ENCODE measurements at places on chromosomes 3 and 15.

GRCh38 chr3:100004931-100005330 lies 109.4 kb downstream of the FILIP1L start:
- DNase-seq = no peak

DNA sequence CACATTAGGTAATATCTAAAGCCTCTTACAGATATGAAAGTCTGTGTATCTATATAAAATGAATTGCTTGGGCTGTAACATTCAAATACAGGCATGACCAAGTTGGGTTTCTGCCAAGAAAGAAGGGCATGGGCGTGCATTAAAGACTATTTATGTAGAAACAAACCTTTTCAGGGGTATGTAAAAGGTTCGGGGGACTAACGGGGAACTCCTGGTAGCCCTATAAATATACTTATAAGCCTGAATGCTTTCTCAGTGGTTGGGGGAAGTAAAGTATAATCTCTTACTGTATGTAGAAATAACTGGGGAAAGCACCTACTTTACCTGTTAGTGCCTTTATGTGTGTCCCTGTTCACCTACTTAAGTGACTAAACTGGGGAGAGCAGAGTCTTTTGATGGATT lies 154.5 kb upstream of the TBL1XR1 start:
- no peak for DNase-seq

DNA sequence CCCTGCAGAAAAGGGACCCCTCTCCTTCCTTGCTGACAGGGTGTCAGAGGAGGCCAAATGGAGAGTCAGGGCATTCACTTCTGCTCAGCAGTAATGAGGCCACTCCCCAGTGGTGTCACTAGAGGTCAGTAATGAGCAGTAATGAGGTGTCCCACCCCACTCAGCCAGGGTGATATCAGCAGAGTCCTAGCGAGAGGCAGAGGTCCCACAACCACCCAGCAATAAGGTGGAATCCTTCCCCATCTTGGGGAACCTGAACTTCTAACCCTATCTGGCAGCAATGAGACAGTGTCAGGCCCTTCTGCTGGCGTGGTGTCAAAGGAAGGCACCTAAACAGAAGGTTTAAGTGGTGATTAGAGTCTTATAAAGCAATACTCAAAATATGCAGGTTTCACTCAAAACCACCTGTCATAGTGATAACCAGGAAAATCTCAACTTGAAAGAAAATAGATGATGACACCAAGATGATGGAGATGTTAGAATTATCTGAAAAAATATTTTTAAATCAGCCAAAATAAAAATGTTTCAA lies 12.9 kb downstream of the OCA2 start:
- DNase-seq = no peak

- peak; percentile 54 for DNase-seq
Observed at GRCh38 chr3:120780977-120781376, 38.4 kb downstream of the GTF2E1 start.

GRCh38 chr15:74628949-74629348 lies 13.3 kb downstream of the CLK3 start:
- DNase-seq = no peak

DNA sequence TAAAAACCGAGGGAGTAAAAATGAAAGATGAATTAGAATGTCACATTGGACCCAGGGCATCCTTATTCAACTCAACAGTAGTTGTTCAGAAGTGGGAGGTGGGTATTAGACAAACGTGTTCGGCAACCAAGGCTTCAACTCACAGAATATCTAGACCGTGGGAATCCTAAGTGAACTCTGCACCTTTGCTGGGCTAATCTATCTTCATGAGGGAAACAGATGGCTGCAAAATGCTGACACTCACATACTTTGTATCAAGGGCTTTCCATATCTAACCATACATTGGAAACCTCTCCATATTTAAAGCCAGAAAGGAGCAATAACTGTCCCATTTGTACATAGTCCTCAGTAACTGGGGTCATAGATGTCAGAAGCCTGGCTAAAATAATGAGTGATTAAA lies 20.9 kb downstream of the PLSCR1 start:
- no peak for DNase-seq

- no peak for DNase-seq
Observed at GRCh38 chr3:34842706-34843480, 796.4 kb upstream of the ARPP21 start.

DNA sequence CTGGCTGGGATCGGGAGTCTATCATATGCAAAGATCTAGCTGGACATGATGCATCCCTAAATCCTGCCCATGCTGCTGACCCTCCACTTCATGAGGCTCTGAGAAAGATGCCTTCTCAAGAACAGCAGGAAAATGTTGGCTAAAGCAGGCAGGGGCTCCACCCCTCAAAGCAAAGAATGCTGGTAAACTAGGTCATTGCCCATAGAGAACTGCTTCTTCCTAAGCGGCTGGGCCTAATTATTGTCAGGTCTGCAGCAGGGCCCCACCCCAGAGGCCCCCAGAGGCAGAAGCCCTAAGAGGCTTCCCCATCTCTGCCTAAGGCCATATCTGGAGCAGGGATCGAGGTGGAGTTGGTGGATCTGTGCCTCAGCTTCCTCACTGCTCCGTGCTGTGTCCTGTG lies 447.4 kb upstream of the PROK2 start:
- no peak for DNase-seq

DNA sequence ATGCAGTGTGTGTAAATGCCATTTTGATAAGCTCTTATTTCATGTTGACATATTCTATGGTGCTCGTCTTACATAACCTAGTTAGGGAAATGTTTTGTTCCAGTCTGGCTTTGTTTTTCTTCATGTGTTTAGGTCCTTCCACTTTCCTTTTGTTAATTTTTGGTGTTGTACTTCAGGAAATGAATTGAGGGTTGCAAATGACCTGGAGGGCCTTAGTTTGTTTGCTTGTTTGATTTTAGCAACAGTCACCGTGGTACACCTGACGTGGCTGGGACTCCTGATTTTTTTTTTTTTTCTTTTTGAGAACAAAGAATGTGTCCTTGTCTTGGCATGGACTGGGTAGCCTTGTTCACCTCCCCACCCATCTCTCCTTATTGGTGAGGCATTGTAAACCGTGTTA lies 114.8 kb downstream of the IGF1R start:
- DNase-seq = no peak

DNA sequence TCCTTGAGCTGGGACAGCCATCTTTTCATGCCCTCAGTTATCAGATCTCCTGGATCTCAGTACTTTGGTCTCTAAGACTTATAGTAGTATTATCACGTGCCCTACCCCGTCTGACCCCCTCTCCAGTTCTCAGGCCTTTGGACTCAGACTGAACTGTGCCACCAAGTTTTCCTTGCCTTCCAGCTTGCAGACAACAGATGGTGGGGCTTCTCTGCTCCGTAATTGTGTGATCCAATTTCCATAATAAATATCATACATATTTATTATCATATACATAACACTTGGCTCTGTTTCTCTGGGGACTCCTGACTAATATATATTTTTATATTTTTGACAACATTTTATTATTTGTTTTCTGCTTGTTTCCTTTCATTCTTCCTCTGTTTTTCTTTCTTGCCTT lies 458.8 kb upstream of the SEMA6D start:
- no peak for DNase-seq

DNA sequence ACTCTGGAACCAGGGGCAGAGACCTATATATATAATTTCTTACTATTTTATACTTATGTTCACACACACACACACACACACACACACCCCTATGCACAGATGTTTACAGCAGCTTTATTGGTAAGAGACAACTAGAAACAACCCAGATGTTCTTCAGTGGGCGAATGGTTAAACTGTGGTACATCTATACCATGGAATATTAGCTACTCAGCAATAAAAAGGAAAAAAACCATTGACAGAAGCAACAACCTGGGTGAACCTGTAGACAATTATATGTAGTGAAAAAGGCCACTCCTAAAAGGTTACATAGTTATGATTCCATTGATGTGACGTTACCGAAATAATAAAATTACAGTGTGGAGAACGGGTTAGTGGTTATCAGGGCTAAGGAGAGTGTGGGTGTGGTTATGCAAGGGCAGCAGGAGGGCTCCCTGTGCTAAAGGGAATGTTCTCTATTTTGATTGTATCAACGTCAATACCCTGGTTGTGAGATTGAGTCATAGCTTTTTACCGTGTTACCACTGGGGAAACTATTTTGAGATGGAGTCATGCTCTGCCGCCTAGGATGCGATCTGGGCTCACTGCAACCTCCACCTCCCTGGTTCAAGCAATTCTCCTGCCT lies 85.5 kb downstream of the FLNB start:
- DNase-seq = no peak

DNA sequence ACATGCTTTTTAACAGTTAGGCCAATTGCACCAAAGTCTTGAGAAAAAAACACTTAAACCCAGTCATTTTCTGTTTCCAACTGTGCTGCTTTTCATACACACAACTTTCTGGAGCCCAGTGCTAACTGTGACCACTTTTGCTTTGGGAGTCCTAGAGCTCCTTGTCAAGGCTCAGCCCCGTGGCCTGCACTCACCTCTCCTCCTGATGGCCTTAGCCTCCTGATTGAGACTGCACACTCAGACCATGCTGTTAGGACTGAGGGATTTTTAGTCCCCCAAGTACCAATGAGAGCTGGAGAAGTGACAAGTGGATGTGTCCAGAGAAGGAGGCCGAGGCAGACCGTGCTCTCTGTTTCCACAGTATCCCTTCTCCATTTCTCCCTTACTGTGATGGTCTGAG lies 15.2 kb upstream of the RARRES1 start:
- no peak for DNase-seq

- DNase-seq = no peak
Observed at GRCh38 chr15:58988006-58988785, 733 bp downstream of the RNF111 start.

DNA sequence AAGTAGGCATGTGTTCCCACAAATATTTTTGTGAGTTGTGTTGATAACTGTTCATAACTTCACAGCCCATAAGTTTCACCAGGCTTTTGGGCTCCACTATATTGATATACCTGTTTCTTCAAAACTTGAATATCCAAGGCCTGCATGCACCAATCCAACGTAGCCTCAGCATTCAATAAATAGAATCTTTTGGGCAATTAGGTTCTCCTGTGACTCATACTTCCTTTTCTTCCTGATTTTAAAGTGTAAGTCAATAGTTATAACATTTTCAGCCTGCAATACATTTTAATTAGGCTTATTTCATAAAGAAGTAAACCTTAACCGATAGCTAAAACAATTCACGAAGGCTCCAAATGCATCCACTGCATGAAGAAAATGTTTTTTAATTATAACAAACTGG lies 97.8 kb upstream of the SPRED1 start:
- DNase-seq = no peak

DNA sequence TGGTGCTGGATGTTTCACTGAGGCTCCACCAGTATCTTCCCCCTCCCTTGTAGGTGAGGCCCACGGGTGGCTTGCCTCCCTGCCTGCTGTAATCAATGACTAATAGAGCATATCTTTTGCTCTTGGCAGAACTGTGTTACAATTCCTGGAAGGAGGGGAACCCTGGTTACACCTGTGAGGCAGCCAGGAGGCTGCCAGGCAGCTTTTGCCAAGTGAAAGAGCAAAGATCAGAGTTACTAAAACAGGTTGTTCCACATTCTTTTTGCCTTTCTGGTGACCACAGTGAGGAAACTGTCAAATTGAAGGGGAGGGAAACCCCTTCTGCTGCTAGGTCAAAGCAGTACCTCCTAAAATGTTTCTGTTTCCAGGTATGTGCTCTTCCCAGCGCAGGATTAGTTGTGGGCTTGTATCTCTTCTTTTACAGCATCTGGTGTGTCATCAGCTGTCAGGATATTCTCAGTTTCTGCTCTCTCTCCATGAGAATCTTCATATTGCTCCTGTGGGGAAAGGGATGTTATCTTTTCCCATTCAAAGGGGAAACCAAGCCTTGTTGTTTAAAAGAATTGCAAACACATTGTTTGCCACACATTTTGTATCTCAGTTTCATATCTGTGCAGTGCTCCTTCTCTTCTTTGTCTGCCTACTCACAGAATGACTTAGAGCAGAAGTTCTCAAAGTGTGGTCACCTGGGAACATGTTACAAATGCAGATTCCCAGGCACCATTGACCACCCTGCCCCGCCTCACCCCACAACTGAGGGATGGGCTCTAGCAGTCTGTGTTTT lies 137.4 kb upstream of the UMPS start:
- DNase-seq = no peak

- DNase-seq = no peak
Observed at GRCh38 chr3:83193526-83193925, 1432.1 kb upstream of the GBE1 start.

- no peak for DNase-seq
Observed at GRCh38 chr3:174089592-174089991, 692.0 kb downstream of the NLGN1 start.

GRCh38 chr3:54177816-54178215 lies 55.5 kb downstream of the CACNA2D3 start:
- DNase-seq = no peak

GRCh38 chr15:78347586-78348543 lies 7.7 kb downstream of the CRABP1 start:
- peak; percentile 1 for DNase-seq

- no peak for DNase-seq
Observed at GRCh38 chr3:178518660-178519396, 17.4 kb upstream of the KCNMB2 start.

DNA sequence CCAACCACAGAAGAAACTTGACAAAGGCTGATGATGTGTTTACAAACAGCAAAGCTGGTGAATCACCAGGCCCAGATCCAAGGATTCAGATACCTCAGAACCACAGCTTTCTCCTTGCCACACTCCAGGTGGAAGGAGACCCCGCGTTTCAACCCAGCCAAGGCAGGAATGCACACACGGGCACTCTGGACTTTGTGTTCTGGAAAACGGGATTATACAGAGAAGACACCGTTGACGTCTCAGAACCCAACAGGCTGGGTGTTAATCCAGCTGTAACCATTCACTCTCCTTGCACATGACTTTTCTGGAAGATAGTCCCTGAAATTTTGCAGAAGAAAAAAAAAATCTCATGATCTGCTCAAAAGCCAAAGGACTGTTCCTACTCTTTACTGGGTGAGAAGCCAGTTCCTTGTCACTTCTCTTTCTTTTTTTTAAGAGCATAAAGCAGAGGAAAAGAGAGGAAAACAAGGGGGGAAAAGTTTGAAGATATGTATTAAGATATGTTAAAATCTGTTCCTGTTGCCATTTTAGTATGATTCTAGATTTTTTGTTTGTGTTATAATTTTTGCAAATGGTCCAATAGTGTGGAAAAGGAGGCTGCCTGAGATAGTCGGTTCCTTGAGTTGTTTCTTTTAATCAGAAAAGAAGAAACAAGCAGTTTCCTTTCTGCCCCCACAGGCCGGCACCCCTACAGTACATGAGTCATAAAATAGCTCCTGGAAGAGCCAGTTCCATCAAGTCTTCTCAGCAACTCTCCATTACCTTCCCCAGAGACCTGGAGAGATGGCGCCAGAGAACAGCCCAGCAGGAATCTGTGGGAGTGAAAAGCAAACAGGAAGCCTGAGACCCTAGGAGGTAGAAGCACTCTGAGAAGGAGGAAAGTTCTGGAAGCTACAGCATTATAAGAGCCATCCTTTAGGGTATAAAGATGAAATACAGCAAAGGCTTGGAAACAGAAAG lies 73.1 kb downstream of the RORA start:
- peak; percentile 89 for DNase-seq

- DNase-seq = no peak
Observed at GRCh38 chr15:55248895-55249294, 40.7 kb downstream of the RAB27A start.
